Stimulated activated CD8-positive, alpha-beta memory T cell treated with anti-CD3 and anti-CD28 coated beads, Interleukin-4, amount 100 ng/mL, for 48 hours (primary cell): ENCODE measurements at places on chromosomes 5 and 9.
A peak's percentile ranks its signal among the peaks of the same experiment; 100 is the strongest.

DNA sequence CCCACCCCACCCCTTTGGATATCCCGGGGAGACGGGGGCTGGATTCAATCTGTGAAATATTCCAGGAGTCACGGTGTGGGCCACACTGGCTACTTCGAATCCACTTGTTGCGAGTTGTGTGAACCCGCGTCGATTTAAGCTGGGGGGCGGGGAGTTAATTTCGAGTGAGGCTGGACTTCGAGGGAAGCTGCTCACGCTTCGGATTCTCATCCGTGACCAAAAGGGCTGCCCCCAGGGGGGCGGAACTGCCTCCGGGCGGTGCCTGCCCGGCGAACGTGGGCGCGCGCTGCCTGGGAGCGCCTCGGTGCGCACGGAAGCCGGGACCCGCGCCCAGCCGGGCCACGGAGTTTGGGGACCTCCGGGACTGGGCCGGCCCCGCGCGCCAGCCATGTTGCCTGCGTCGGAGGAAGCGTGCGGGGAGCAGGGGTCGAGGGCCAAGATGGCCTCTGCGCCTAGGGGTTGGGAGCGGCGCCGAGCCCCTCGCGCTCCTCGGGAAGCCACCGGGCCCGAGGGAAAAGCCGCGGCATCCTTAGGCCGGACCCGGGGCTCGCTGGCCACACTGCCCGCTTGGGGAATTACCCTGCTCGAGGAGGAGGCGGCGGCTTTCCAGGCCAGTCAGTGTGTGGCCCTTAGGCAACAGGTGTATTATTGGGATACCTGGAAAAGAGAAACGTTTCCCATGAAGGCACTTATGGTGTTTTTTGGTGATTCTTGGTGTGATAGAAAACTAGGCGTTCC, 975 bp downstream of the OCLN start:
- peak; percentile 39 for DNase-seq

- DNase-seq = no peak
These were observed 474.8 kb downstream of the SEMA5A start for GRCh38 chr5:9071074-9071473.

DNA sequence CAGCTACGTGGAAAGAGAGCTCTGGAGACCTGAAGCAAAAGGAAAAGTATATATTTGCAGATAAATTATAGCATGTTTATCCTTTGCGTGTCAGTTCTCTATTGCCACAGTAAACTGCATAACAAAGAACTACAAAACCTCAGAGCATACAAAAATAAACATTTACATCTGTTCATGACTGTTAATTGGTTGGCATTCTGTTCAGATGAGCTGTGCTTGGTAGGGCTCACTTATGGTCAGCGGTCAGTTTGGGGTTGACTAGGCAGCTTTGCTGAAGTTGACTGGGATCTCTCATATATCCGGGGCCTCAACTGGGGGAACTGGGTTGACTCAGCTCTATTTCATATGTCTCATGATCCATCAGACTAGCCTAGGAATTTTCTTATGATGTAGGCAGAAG, 257.7 kb downstream of the TLE1 start:
- DNase-seq = no peak

- DNase-seq = no peak
These were observed 26.9 kb upstream of the PLIN2 start for GRCh38 chr9:19154135-19154612.
